ENCODE measurements at places on chromosomes 11 and 22.

DNA sequence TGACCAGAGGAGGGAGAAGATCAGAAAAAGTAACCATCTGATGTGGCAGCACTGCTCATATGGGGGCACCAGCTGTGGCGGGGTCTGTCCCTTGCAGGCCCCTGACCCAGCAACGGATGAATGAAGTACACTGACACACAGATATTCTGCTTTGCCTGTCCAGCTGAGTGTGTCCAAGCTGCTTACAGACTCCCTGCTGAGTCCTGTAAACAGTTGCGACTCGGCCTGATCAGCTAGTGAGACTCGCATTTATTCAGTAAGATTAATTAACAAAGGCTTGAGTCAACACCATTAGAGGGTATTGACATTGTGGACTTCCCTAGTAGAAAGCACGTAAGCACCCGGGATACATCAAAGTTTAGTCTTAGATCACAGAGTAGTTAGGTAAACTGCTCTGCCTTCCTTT is 15.3 kb upstream of the OR10D3 start:
- DNase-seq, result no peak

DNA sequence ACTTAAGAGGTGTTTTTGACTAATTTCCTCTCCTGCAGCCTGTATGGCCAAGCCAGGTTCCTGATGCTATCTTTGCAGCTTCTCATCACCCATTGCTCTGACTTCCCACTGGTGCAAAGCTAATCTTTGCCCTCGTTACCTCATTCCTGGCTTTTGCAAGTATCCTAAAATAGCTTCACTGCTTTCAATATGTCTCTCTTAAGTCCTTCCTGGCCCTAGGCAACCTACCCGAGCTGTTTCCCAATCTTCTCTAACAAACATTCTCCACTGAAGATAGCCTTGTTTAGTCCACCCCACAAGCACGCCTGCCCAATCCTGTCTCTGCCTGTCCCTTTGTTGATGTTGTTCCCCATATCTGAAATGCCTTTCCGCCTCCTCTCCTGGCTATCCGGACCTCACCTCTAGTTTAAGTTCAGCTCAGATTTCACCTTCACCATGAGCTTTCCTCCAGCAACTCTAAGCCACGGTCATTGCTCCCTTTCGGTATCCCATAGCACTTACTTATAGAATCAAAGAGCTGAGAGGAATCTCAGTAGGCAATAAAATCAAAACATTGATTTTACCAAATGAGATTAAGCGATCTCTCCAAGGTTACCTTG is 30.1 kb upstream of the CECR2 start:
- no peak for DNase-seq

GRCh38 chr11:118763041-118763440 is 27.9 kb downstream of the DDX6 start:
- no peak for DNase-seq

DNA sequence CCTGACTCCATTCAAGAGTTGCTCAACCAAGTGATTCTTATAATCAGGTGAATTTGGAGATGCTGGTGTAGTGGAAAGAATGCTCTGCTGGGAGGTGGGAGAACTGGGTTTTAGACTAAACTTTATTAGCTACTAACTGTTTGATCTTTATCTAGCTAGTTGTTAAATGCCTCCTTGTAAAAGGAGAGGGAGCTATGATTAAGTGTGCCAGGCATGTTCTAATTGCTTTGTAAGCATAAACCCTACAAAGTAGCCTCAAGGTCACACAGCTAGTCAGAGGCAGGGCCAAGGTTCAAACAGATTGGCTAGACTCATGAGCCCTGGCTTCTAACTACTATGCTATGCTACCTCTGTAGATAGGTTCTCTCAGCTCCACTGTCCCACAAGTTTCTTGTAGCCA is 105.5 kb downstream of the NXPE2 start:
- no peak for DNase-seq
